ENCODE measurements at places on chromosomes 6 and 20. TPM values are rescaled to one million over a fixed set of nuclear protein-coding genes. Genes with fewer than 3 reads are reported as not detected.

DNA sequence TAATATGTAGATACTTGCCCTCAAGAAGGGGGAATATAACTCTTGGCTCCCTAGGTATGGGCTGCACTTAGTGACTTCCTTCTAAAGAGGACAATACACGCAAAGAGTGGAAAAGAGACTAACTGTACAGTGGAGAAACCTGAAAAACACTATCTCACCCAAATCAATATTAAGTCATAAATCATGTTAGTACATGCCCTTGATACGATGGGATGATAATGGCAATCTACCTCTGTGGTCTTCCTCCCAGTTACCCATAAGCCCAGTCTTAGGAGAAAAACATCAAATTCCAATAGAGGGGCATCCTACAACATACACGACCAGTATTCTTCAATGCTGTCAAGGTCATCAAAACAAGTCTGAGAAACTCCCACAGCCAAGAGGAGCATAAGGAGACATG, 1.3 kb downstream of the TRIM26 start:
- no peak for DNase-seq

SLPI gene
- total RNA-seq, result 22.8 TPM

IMPG1 gene
- not detected for total RNA-seq

- no peak for DNase-seq
Measured at GRCh38 chr6:2970034-2970685, 1.2 kb downstream of the SERPINB6 start.

GRCh38 chr6:71446470-71446869, 157.9 kb downstream of the OGFRL1 start:
- DNase-seq, result no peak
